Right cardiac atrium (tissue), 5 donors: ENCODE measurements at places on chromosomes 2 and 18.
A peak's percentile ranks its signal among the peaks of the same experiment; 100 is the strongest.

DNA sequence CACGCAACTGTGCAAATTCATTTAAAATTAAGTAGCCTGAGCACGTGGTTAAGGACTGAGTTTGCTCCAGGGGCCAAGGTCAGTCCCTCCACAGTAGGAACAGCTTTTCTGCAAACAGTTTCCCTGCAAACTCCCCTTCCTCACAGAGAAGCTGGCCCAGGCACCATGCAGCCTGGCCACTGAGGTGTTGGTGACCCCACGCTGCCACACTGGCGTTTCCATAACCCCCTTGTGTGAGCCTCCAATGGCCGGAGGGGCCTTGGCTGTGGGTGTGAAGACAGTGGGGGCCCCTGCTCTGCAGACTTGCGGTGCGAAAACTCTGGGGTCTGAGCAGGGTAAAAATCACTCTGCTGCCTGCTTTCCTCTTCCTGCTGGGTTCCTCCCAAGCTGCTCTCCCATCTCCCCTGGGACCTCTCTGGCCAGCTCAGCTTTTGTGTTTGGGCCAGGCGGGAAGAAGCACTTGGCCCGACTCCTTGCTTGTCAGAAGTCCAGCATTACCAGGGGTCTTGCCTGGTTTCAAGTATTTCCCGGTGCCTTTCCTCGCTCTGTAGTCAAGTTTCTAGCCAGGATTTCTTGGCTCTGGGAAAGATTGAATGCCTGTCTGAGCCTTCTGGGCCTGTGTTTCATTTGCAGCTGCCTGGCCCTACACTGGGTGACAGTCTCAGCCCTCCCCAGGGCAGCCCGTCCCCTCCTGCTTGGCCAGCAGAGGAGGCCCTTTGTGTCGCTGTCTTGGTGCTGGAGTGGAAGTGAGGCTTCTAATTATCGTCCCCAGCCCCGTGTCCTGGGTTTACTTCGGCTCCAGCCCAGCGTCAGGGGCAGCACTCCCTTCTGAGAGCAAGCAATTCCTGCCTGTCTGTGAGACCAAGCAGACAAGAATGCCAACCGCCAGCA, 131.4 kb upstream of the SLC1A4 start:
- peak; percentile 85 for DNase-seq

GRCh38 chr2:29015701-29016470, 34.8 kb downstream of the TOGARAM2 start:
- peak; percentile 85 for DNase-seq

DNA sequence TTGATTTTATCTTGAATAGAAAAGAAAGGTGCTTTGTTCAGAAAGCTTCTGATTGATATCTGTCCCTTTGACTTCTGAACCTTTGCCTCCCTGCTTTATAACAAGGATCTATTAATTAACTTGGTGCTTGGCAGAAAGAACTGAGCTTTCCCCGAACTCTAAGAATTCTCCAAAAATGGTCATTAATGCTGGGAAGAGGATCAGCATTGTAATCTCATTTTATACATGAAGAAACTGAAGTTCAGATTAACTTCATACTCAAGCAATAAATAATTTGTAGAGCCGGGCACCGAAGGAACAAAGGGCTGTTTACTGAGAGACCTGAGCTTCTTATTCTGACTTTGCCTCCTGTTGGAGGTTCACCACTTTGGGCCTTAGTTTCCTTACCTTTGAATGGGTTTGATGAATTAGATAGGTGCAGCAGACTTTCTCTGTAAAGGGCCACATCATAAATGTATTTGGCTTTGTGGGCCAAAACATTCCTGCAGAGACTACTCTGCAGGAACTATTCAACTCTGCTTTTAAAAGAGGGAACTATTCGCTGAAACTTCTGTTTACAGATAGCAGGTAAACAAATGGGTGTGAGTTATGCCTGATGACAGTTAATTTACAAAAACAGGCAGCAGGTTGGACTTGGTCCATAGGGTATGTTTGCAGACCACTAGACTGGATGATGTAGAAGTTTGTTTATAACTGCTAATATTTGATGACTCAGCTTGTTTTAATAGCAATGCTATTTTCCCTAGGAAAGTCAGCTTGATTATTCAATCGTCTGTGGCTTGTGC, 272.9 kb downstream of the TGIF1 start:
- no peak for DNase-seq

- DNase-seq, result no peak
Measured at GRCh38 chr2:101002562-101003277, 631 bp downstream of the RPL31 start.

GRCh38 chr2:239429473-239430350, 28.9 kb upstream of the HDAC4 start:
- DNase-seq, result no peak

DNA sequence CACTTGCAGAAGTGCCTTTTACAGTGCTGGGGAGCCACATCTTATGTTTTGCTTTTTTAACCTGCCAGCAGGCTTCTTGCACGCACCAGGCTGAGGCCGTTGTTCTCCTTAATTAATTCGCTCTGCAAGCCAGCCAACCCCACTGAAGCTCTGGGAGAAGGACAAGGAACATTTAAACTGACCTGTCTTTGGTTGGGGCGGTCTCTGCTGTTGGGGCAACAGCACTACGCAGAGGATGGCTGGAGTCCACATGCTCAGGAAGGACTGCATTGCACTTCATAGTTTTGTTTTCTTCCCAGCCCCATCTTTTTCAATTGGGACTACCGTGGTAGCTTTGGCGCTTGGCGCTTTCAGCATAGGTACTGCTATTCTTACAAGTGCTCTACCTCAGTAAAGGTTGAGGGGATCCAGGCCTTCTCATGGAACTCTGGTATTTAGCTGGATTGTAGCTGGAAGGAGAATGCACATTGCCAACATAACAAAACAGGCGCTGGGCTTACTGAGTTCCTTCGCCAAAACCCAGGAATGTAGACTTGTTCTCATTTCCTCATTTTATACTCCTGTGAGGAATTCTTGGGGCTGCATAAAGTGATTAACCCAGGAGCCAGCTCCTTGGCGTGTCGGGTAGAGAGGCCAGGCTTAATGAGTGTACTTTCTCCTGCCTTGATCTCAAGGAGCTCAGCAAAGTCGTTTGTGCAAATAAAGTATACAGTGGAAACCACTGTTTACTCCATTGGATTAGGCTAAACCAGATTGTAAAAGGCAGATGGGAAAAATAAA, 146.2 kb downstream of the PRKCE start:
- no peak for DNase-seq

DNA sequence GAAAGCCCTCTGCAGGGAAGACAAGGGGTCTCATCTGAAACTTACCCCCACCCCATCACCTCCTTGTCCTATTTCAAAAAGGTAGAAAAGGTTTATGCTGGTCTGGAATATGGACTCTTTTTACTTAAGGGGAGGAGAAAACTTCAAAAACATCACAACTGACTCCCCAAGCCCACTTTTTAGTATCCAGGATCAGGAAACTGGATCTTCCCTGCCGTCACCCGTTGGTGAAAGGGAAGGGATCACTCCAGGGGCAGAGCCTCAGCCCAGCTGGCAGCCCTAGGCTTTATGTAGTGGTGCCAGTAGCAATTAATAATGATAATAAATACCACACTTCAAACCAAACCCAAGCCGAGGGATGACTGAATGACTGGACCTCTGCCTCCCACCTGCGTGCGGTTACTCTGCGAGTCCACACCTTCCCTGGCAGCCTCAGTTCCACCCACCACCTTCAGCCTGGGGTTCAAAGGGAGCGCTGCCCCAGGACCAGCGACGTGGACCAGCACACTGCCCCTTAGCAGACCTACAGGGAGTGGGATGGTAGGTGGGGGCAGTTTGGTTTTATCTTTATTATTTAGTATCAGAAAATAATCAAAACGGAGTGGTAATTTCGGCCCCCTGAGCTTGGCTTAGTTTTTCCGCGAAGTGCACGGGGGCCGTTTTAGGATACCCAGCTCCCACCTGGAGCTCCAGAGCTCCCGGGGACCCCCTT, 4.9 kb upstream of the GATA6 start:
- peak; percentile 62 for DNase-seq

DNA sequence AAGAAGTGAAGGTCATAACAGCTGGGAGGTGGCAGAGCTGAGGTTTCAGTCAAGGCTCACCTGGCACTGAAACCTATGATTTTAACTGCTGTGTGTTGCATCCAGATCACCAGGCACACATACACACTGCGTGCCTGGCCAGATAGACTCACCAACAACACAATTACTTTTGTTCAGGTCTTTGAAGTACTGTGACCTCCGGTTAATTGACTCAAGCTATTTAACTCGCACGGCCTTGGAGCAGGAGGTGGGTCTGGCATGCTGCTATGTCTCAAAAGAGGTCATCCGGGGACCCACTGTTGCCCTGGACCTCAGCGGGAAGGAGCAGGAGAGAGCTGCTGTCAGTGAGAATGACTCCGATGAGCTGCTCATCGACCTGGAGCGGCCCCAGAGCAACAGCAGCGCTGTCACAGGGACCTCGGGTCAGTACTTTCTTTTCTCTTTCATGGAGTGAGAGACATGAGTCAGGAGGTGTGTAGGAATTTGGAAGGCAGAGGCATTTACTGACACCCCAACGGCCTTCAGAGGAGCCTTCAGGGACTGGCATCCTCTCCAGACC, 104.1 kb downstream of the ESCO1 start:
- DNase-seq, result no peak

DNA sequence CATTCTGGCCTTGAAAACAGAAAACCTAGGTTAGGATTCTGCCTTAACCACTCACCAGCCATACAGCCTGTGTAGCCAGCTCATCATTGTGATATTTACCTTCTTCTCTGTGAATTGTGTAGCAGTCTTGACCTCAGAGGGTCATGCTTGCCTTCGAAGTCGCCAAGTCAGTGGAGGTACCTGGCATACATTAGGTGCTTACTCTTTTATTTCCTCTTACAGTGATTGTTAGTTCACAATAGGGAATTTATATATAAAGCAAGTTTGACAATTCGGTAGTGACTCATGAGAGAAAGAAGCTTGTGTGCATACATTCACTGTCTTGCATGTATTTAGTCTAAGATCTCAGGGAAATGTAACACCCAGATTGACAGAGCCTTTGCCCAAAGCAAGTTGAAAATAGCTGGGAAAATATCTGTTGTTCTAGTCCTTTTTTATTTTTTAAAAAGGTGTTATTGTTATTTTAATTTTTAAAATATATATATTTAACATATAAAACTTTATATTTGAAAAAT, 290.6 kb downstream of the PTGR3 start:
- DNase-seq, result no peak

- DNase-seq, result no peak
Measured at GRCh38 chr2:230899786-230900185, 25.3 kb downstream of the GPR55 start.

DNA sequence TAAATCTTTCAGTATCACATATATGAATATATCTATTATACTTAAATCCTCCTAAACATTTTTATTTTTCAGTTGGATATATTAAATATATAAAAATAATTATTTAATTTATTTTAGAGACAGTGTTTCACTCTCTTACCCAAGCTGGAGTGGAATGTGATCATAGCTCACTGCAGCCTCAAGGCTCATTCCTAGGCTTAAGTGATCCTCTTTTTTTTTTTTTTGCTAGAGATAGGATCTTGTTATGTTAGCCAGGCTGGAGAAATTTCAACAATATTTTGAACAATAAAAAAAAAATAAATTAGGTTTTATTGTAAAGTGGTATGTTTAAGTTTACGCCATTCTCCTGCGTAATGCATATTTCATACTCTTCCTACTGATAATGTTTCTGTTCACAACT, 4.2 kb downstream of the SPAST start:
- no peak for DNase-seq

DNA sequence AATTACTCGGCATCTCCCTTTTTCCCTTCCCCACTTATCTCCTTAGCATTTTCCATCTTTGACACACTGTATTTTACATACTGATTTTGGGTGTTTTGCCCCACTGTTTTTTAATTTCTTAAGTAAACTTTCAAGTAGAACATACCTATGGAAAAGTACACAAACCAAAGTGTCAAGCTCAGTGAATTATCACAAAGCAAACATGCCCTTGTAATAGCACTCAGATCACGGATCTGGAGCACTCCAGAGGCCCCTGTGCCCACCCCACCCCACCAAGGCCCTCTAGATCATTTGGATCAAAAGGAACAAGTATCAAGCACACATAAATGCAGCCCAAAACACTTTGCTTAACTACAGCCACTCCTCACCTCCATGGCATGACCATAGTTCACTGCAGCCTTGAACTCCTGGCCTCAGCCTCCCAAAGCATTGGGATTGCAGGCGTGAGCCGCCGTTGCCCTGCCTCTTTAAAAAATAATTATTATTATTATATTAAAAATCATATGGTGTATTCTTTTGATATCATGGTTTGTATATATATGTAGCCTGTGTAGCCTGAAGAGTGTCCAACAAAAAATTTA, 38.1 kb downstream of the FER1L5 start:
- no peak for DNase-seq

DNA sequence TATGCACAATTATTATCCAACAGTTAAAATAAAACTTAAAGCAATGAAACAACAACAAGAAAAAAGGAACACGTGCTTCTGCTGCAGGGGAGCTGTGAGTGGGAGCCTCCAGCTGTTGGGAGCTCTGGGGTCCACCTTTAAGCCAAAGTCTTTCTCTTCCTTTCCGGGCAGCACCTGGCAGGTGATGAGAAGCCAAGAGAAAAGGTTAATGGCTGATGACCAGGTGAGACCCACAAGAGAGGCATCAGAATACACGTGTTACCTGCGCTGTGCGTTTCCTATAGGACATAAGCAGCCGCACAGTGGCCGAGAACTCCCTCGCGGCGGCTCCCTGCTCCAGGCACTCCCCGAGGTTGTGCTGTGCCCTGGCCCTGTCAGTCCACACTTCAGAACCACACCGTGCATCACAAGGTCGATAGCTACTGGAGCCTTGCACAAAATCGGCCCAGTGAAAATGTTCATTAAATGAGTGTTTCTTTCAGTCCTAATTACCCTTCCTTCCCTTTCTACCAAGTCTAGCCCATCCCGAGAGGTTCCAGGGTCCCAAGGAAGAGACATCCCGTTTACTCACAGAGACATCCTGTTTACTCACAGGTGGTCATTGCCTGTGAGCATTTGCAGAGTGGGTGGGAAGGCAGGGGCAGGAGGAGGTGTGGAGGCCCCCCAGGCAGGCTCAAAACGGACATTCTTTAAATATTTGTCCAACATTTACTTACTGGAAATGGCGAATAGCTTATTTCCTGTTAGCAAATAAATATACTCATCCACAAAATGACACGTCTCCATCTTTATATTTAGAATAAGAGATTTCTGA, 44.9 kb upstream of the ASB18 start:
- DNase-seq, result no peak

- DNase-seq, result no peak
Measured at GRCh38 chr2:61282104-61282590, 120.2 kb downstream of the C2orf74 start.
